Left ventricle myocardium inferior (tissue), 1 donor: ENCODE measurements at places on chromosomes 5 and 9.

DNA sequence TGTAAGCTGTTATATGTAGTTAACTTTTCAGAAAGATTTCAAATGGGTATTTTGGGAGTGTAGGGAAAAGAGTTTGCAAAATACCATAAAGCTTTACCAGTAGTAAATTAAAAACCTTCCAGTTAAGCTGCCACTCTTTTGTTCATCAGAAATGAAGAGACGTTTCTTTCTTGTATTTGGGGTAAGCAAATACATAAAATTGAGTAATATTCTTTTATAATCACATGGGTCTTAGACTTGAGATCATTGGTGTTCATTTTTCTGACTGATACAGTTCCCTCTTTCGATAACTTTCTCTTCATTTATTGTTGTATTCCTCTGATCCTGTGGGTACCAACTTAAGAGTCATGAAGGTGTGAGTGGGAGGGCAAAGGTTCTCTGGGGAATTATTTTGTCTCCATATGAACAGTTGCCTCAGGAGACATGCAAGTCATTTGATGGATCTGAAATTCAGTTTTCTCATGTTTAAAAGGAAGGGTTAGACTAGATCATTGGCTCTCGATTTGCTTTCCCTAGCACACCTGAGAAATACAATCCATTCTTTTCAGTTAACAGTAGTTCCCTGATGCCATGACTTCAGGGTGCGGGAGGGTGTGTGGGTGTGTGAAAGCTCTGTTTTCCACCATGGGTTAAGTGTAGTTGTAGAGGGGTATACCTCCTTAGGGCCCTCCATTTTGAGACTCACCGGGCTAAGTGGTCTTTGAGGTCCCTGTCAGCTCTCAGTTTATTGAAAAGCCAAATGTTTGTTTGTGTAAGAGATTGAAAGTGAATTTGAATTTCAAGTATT lies 47.7 kb downstream of the CNTRL start:
- no peak for DNase-seq

DNA sequence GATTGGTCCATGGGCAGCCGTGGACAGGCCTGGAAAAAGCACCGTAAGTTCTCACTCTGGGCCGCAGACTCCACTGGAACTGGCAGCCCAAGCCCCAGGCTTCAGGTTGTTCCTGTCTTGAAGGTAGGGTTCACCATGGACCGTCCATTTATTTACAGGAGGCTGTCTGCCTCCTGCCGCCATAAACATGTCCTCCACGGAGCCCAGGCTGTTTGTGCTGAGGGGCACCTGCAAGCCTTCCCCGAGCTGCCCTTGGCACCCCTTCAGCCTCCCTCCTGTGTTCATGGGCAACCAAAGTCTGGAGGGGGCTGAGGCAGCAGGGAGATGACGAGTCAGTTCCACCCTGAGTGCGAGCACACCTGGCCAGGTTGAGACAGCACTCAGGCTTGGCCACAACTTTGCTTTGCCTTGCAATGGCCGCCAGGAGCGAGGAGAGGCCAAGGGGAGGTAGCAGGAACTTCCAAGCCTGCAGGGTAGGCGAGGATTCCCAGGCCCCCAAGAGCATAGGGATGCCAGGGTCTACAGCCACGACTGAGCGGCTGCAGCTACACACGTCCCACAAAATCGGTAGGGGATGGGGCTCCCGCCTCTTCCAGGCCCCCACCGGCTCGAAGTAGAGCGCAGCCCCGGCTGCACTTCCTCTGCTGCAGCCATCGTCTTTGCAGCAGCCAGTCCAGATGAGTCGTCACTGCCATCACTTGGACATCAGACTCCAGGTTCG lies 1625.6 kb upstream of the ACO1 start:
- DNase-seq: no peak

DNA sequence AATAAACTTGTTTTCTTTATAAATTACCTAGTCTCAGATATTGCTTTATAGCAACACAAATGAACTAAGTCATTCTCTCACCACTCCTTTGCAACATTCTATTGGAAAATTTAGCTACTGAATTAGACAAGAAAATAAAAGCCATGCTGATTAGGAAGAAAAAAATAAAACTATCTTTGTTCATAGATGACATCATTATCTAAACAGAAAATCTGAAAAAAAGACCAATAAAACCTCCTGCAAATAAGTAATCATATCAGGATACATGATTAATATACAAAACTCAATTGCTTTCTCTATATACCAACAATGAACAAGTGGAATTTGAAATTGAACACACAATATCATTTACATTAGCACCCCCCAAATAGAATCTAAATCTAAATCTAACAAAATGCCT lies 455.3 kb upstream of the KIF2A start:
- no peak for DNase-seq

DNA sequence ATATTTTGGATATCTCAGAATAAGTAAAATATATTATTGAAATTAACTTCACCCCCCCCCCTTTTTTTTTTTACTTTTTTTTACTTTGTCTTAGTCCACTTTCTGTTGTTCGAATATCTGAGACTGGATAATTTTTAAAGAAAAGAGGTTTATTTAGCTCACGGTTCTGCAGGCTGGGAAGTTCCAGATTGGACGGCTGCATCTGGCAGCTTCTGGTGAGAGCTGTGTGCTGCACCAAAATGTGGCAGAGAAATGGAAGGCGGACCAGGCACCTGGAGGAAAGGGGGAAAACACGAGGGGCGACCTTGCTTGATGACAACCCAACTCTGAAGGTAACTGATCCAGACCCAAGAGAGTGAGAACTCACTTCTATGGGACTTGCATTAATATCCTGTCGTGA lies 5.6 kb upstream of the GMCL2 start:
- DNase-seq: no peak

GRCh38 chr5:137575847-137576246 lies 76.7 kb upstream of the SPOCK1 start:
- no peak for DNase-seq

- no peak for DNase-seq
Observed at GRCh38 chr9:112997236-112997941, 14.6 kb downstream of the ZNF883 start.

- no peak for DNase-seq
Observed at GRCh38 chr9:73531658-73532057, 380.0 kb downstream of the ANXA1 start.

DNA sequence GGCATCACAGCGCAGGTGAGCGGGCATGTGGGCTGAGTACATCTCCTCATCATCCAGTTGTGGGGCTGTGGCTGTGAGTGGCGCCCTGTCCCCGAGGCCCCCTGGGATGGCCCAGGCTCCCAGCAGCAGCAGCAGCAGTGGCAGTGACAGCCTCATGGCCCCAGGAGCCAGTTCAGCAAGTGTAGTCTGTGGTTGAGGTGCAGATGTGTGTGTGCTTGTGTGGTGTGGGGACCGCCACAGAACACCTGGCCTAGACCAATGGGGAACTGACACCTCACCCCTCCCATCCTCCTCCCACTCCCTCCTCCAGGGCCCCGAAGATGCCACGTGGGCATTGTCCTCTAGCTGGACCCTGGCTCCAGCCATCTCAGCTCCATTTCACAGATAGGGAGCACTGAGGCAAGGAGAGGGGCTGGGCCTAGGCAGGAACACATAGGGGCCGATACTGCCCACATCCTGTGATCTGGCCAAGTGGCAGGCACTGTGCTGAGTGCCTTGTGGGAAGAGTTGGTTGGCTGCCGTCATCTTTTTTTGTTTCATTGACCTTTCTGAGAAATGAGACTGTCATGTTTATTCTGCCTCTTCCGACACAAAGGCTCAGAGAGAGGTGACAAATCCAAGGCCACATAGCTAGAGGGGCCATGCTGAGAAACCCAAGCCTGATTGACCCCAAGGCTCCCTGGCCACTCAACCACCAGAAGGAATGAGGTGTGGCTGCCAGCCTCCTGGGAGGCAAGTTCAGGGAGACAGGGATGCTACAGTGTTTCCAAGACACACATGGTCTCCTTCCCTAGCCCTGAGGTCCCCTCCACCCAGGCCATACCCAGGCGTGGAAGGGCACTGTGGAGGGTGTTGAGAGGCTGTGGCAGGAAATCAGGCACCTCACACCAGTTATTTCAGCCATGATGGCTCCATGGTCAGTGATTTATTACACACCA lies at the start of gene MZB1:
Gene MZB1, minus strand, starts transcription at position 213 of the 938 bp plus-strand sequence. Its CDS starts 57 bp downstream, at position 156.
- no peak for DNase-seq

DNA sequence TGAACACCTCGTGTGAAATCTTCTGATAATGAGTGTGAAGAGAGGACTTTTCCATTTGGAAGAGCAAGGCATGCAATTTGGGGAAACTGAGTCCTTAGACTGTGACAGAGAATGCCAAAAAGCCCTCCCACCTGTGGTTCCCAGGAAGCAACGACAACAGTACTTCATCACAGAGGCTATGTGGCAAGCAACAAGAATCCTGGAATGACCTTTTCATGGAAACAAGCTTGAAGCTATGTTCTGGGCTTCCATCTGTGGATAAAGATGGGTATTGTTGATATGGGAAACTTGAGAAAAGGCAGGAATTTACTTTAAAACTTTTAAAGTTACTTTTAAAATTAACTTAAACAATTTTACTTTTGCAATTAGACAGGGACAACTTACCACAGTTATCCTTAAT lies 131.2 kb upstream of the ANKH start:
- DNase-seq: no peak

- DNase-seq: no peak
Observed at GRCh38 chr9:111484572-111484894, 350 bp upstream of the ECPAS start.

- no peak for DNase-seq
Observed at GRCh38 chr9:38208206-38208901, 139.3 kb upstream of the SHB start.

DNA sequence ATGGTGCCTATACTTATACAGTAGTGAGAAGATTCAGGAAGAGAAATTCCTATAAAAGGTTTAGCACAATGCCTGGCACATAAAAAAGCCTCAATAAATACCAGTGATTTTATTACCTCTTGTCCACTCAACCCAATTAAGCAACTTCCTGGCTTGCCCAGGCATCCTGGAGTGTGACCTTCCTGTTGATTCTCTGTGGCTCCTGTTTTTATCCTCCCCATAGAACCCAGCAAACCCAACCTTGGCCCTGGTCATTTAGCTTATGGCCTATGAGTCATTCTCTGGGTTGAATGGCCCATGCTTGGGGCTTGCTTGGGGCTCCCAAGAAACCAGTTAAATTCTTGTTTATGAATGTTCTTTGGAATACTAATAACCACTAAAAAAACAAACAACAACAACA lies 21.4 kb upstream of the SPARC start:
- DNase-seq: no peak

DNA sequence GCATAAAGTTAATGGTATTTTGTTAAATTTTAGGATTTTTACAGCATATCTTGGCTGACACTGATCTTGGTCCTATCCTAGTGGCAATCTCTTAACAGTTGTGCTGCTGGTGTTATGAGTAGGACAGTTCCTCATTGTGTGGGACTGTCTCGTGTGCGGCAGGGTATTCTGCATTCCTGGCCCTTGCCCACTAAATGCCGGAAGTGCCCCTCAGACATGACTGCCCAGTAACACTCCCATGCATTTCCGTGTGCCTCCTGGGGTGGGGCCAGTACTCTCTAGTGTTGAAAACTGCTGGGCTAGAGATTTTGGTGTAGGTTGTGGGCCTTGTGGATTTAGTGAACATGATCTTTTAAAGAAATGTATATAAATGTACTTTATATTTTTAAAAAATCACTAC lies 227.1 kb upstream of the DMRT1 start:
- DNase-seq: no peak

GRCh38 chr9:137217276-137218211 lies 4.5 kb downstream of the RNF208 start:
- DNase-seq: peak; percentile 75
